Epithelial cell of proximal tubule (primary cell): ENCODE measurements at places on chromosomes 11 and 22. TPM values are rescaled to one million over a fixed set of nuclear protein-coding genes. Genes with fewer than 3 reads are reported as not detected.

The LRP5 gene
- total RNA-seq: 22.4 and 31.4 TPM in 2 replicates

The EIF3D gene
- total RNA-seq: 297 and 435 TPM in 2 replicates

The RPS19BP1 gene
- 126 and 197 TPM in 2 replicates for total RNA-seq

The ZC3H12C gene
- 5.0 and 5.8 TPM in 2 replicates for total RNA-seq

The UPK3A gene
- total RNA-seq: 2.0 TPM in 1 of 2 replicates, not detected in the other

The GNAZ gene
- 5.6 and 10.3 TPM in 2 replicates for total RNA-seq

The MYOD1 gene
- total RNA-seq: not detected in 2 replicates
